Stimulated activated CD8-positive, alpha-beta memory T cell treated with anti-CD3 and anti-CD28 coated beads, Interleukin-2, amount 100 ng/mL, for 1 hour (primary cell): ENCODE measurements at places on chromosomes 3 and 15.

DNA sequence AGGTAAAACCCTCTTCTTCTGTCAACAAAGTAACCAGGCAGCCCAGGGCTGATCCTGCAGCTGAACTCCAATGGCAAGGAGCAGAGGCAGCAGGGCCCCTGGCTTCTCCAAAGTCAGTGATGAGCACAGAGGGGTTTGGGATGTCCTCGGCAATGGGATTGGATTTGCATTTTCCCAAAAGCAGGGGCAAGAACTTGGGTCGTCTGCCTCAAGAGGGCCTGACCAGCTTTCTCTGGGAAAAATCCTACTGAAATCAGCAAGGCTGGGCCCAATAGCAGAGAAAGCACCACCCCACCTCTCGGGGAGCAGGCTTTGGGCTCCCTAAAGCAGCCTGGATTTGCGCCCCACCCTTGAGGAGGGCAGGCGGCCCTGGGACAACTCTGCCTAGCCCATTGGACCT, 210.0 kb upstream of the IGF1R start:
- DNase-seq: no peak

- no peak for DNase-seq
Measured at GRCh38 chr3:12235691-12236090, 53.2 kb upstream of the PPARG start.

DNA sequence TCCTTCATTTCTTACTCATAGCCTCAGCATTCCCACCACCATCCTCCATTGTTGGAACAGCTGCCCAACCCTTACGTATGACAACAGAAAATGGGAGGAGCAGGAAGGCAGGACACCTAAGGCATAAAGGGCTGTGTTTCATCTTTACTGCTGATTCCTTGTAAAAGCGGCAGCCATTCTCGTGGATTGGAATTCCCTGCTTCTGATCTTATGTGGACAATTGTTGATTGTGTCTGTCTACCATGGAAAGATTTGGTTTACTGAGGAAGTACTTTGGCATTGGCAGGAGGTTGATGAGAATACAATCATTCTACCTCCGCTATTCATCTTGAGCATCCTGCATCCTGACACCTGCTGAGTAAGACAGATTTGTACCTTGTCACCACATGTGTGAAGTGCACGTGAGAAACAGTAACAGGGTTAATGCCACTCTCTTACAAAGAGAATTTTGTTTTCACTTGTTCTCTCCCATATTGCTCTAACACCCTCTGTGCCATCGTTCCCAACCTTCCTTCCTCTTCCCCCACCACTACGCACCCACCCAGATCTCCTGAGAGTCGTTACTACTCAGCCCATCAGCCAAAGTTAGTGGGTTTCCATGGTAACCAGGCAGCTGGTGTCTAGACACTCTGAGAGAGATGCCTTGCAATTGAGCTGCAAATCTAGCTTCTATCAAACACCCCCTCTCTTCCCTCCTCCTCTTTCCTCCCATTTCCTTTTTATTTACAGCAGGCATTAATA, 75.7 kb downstream of the GAP43 start:
- no peak for DNase-seq

GRCh38 chr3:192597506-192597905, 129.8 kb downstream of the FGF12 start:
- DNase-seq: no peak

- no peak for DNase-seq
Measured at GRCh38 chr3:17118771-17119170, 234.0 kb downstream of the PLCL2 start.

GRCh38 chr3:97687734-97688133, 76.8 kb upstream of the ARL6 start:
- no peak for DNase-seq

DNA sequence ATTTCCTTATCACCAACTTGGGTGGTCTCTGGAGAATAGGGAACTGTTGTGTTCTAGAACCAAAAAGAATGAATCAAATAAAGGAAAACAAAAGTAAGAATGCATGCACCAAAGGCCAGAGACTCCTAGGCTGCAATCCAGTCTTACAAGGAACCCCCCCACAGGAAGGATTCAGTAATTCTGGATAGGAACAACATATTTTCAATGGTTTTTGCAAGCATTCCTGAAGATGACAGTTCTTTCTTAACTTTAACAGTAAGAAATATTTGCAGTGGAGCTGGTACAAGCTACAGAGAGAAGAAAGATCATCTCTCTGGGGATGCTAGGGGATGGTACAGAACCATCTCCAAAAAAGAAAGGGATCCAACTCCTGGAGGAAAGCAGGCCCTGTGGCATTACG, 116.2 kb upstream of the CHRM5 start:
- no peak for DNase-seq

DNA sequence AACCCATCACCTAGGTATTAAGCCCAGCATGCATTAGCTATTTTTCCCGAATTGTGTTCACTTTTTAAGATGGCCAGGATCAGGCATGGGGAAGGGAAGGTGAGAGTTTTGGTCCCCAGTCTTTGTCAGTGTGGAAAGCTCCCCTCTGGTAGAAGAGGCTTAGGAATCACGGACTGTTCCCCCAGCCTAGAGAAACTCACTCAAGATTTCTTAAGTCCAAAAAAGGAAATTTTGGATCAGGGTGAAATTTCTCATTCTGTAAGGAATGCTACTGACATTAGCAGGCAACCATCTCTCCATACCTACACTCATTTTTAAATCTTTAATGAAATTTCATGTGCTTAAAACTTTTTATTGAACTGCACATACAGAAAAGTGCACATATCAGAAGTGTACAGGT, 70.3 kb upstream of the GALNT15 start:
- no peak for DNase-seq

DNA sequence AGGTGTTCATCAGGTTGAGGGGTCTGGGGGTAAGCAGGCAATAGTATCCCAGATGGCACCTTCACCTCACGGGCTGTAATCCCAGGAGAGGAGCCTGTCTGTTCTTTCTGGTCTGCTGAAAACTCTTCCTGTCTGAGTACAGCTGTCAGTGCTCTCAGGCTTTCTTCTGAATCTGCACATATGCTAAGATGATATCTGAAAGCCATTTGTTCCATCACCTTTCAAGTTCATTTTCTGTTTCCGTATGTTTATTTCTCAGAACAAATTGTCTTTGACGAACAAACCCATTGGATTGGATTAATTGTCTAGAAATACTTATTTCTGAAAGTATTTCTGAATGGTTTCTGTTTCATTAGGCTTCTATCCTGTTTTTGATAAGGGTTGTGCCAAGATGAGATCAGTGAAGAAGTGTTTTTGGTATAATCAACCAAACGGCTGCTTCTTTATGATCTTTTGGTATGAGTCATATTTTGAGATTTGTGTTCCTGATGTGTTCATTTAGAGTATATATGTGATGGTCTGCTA, 13.3 kb downstream of the ZNF592 start:
- DNase-seq: no peak
